ENCODE measurements at places on chromosomes 4 and X. TPM values are rescaled to one million over a fixed set of nuclear protein-coding genes. Genes with fewer than 3 reads are reported as not detected.

TMEM154 gene
- 13.2 TPM for total RNA-seq

- DNase-seq = no peak
Observed at GRCh38 chrX:54794028-54794427, 4.0 kb downstream of the ITIH6 start.

GRCh38 chr4:158873795-158874401 is 105.1 kb downstream of the FNIP2 start:
- DNase-seq = peak; percentile 97

LDB2 gene
- total RNA-seq = 4.9 TPM

DNA sequence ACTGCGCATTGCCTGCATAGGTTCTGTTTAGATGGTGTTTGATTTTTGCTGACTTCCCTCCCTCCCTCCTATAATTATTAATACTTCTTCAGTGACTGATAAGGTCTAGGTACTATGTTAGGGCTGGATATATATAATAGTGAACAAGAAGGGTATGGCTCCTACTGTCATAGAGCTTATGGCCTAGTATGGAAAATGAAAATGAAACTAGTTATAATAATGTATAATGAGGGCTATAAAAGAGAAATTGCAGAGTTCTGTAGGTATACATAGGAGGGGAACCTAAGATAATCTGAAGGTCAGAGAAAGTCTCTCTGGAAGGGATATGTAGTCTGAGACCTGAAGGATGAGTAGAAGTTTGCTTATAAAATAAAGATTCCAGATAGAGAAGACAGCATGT is 102.1 kb downstream of the DCK start:
- no peak for DNase-seq

HTR2C gene
- total RNA-seq = not detected

DNA sequence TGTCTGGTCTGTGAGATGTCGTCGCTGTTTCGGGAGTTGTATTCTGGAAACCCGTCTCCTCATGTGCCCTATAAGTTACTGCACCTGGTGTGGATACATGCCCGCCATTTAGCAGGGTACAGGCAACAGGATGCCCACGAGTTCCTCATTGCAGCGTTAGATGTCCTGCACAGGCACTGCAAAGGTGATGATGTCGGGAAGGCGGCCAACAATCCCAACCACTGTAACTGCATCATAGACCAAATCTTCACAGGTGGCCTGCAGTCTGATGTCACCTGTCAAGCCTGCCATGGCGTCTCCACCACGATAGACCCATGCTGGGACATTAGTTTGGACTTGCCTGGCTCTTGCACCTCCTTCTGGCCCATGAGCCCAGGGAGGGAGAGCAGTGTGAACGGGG is 1.4 kb downstream of the USP27X start:
- no peak for DNase-seq

- peak; percentile 10 for DNase-seq
Observed at GRCh38 chrX:19625612-19626011, 110.3 kb upstream of the MAP3K15 start.

DNA sequence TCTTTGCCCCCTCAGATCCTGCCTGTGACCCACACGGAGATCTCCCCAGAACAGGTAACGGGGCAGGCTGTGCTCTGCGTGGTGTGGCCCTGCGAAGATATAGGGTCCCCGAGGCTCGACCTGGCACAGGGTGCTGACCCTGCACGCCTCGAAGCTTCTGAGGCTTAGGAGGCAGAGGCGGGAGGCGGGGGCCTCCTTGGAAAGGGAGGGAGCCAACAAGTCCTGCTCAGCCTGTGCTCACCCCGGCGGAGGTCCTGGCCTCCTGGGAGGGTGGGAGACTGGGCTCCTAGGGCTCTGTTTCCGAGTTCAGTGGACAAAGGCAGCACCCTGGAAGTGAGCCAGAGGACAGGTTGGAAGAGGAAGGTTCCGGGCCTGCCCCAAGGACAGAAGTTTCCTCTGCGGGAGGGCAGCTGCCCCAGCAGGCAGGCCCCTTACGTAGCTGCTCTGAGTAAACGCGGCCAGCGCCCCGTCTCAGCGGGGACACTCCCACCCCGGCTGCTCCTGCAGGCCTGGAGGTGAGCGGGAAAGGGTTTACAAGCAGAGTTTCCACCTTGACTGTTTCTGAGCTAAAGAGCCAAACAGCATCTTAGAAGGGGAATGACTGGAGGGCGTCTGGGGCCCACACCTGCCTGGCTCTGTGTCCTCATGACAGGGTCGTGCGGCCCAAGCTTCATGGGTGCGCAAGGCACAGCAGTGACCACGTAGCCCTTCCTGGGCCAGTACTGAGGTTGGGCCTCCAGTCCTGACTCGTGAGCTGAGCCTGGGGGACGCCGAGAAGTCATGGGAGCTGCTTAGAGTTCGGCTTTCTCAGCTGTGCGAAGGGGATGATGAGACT is 16.1 kb downstream of the TMEM175 start:
- DNase-seq = no peak

GAGE12C gene
- not detected for total RNA-seq

GRCh38 chr4:82510216-82510615 is 51.6 kb downstream of the TMEM150C start:
- no peak for DNase-seq

MAGEA12 gene
- total RNA-seq = 0.98 TPM

ZRSR2 gene
- total RNA-seq = 9.3 TPM

GRCh38 chrX:129043138-129043537 is 480.2 kb downstream of the SMARCA1 start:
- DNase-seq = no peak

FGF13 gene
- 5.1 TPM for total RNA-seq

DNA sequence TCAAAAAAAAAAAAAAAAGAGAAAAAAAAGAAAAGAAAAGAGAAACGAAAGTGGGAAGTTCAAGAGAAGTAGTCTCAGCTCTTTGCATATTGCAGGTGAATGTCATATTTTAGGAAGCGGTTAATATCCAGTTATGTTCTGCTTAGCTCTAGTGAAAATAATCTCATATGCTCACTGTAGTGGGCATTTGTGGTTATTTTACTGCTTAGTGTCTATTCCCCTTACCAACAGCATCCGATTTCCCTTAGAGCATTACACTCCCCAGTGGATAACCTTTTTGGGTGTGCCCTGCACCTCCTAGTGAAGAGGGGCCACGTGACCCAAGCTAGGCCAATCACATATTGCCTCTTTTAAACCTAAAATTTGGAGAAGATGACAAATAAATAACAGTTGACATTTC is 111.2 kb upstream of the ZNF827 start:
- no peak for DNase-seq

GRCh38 chr4:121308828-121309227 is 72.0 kb downstream of the QRFPR start:
- no peak for DNase-seq

GRCh38 chr4:3234171-3235029 is 14.6 kb upstream of the MSANTD1 start:
- no peak for DNase-seq
